Caki2 (cell line): ENCODE measurements at places on chromosomes 7 and 10.

- DNase-seq, result no peak
These were observed 46.1 kb upstream of the ZMIZ1 start for GRCh38 chr10:79022565-79023230.

GRCh38 chr7:12764458-12764891, 77.0 kb downstream of the ARL4A start:
- DNase-seq, result no peak

GRCh38 chr7:81445462-81445861, 324.4 kb downstream of the HGF start:
- DNase-seq, result no peak

DNA sequence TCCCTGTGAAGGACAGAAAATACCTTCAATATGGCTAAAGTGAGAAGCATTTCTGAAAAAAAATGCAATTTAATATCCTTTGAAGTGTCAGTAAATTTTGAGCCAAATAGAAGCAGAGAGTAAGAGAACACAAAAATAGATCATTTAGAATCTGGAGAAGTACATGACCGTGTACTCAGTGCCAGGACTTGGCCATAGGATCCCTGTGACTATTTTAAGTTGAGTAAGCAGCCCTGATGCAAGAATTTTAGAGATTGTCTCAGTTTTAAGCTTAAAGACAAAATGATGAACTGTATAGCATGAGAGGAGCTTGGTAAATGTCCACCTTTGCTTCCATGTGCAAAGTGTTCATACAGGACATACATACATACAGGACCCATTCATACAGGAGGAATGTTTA, 2.5 kb downstream of the PTER start:
- DNase-seq, result no peak

- no peak for DNase-seq
These were observed 139.6 kb downstream of the TFPI2 start for GRCh38 chr7:93750986-93751385.

- DNase-seq, result no peak
These were observed 11.6 kb downstream of the EN2 start for GRCh38 chr7:155469311-155470185.

- DNase-seq, result no peak
These were observed 26.3 kb downstream of the IGF2BP3 start for GRCh38 chr7:23443974-23444373.

DNA sequence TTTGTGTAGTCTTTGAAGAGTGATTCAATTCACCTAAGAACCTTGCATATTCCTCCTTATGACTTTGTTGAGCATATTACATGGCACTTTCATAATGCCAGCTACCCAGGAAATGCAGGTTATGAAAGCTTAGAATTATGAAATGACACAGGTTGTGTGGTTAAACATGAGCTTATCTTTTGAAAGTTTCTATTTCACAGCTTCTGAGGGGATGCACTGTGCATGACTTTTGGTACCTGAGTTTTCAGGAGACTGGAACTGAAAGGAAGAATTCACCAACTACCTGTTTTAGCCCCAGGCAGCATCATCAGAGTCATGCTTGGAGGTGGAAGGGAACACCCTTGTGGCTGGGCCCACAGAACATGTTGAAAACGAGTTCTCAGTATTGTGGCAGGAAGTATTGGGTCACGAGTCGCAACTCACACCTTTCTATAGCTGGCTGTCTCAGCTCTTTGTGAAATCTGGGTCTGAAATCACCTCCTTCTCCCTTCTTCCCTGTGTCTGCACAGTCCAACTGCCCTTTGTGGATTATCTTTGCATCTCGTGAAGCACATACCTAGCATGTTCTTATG, 228.2 kb downstream of the PTEN start:
- DNase-seq, result no peak

DNA sequence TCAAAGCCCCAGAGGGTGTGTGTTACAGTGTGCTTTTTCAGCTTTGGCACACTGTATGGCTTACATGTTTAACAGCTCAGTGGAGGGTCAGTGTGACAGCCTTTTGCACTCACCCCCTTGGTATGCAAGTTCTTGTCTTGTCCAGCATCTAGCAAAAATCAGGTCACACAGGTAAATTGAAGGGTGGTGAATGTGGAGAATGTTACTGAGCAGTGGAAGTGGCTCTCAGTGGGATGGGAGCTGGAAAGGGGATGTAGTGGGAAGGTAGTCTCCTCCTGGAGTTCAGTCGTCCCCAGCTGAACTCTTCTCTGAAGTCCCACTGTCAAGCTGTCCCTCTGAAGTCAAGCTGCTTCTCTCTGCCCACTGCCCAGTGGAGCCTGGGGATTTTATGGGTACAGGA, 21.0 kb upstream of the C10orf90 start:
- no peak for DNase-seq

DNA sequence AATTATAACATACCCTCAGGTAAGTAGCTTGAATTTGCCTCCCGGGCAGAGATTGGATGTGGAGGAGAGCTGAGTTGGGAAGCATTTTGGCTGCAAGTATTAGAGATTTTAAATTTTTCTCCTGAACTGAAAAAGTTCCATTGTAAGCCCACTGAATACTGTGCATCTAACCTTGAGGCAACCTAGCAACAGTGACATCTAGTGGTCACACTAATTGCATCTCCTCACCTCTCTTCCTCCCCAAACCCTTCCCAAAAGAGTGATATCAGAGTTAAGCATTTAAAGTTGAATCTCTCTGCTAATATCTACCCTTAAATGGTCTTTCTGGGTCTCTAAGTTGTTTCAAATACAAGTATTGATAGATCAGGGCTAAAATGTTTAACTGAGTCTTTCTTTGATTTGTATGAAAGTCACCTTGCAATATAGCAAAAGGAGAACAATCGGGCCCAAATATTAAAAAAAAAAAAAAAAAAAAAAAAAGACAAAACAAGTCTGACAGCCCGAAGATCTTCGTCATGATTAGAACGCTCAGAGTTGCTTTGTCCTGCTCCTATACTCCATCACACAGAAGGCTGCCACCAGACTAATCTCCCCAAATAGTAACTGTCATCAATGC, 40.4 kb upstream of the DLX5 start:
- peak; percentile 28 for DNase-seq

DNA sequence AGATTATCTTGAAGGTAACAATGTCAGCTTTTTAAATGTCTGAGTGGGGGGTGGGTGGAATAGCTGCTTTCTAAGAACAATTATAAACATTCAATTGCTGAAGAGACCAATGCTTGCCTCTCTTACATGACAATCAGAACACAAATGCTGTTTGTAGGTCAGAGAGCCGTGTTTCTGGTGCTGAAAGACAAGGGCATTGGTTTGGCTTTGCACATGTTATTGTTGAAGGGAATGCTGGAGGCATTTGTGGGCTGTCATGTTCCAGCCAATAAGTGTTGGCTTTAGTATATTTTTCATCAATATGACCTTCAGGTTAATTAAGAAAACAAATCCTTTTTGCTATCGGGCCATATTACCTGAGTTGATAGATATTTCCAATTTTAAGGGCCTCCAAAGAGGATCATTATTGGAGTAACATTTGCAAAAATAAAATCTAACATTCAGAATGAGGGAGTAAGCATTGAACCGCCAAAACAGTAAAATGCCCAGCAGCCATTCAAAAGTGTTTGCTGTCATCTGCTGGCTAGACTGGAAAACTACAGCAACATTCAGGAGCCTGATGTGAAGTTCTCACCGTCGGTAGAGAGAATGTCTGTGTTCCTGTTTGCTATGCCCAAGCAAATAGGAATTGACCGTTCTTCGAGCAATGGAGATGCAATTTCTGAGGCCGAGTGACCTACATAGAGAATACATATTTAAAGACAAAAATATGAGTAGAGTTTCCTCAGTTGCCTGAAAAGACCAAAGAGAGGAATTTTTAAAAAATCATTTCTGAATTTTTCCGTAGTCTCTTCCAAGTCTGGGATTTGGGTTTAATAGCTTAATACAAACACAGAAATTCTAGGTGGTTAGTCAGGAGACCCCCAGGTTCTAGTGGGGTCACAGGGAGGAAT, 118.9 kb downstream of the APBB1IP start:
- DNase-seq, result peak; percentile 53

DNA sequence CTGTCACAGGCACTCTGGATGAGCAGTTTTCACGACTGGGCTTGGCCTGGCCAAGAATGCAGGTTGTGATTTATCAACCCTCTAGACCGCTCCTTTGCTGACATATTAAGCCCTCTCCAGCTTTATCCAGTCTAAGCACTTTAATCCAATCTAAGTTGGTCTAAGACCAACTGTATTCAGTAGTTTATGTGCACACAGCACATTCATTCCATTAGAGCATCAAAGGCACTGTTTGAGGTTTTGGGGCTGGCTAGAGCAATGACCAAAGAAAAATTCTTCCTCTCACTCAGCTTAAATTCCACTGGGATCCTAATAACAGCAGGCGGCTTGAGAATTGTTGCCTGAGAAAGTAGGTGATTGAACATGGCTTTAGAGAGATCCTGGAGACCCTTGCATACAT, 176.0 kb upstream of the INSYN2A start:
- no peak for DNase-seq

DNA sequence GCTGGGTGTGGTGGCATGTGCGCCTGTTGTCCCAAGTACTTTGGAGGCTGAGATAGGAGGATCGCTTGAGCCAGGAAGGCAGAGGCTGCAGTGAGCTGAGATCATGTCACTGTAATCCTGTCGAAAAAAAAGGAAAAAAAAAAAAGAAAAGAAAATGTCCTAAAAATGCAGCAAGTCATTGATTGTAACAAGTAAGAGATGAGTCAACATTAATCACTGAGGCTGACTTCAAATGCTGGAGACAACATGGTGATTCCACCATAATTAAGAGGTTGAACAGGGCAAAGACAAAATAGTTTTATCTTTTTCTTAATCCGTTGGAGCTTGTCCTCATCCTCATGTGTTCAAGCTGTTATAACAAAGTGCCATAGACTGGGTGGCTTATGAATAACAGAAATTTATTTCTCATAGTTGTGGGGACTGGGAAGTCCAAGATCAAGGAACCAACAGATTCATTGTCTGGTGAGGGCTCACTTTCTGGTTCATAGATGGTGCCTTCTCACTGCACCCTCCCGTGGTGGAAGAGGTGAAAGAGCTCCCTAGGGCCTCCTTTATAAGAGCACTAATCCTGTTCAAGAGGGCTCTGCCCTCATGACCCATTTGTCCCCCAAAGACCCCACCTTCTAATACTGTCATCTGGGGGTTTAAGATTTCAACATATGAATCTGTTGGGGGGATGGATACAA, 60.3 kb downstream of the TBXAS1 start:
- DNase-seq, result peak; percentile 41

DNA sequence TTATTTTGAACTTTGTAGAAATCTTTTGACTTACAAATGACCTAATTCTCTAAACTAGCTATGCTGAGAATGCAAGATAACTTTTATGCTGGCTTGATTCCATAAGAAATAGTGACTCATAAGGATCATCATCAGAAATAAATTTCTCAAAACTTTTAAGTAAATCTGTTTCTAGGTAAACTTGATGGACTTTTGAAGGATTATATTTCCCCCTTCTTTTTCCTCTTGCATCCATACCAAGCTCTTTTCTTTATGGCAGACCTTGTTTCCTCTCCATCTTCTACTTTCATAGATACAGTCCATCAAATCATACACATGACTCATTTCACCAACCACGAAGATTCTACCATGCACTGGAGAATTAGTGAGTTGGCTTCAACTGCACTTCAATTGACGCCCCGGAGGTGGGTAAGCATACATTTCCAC, 336.3 kb downstream of the KCNMA1 start:
- DNase-seq, result peak; percentile 44

DNA sequence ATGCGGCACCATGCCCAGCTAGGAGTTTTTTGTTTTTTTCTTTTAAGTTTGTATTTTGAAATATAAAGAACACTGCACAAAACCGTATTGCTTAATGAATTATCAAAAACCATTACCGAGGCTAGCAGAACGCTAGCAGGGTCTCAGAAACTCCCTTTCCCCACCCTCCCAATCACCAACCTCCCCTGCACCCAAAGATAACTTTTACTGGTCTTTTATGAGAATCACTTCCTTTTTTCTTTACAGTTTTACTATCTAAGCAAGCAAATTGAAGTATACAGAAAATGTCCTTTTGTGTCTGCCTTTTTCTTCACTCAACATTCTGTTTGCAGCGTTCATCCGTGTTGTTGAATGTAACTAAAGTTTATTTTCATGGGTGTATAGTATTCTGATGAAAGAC, 13.4 kb downstream of the HIP1 start:
- DNase-seq, result no peak

- DNase-seq, result no peak
These were observed 19.2 kb downstream of the CRPPA start for GRCh38 chr7:16402091-16402490.

GRCh38 chr10:79222186-79222585, 125.1 kb upstream of the PPIF start:
- no peak for DNase-seq

GRCh38 chr10:117240621-117241529, at the start of gene SLC18A2:
Gene SLC18A2, plus strand, starts transcription at chr10:117241114. Its CDS starts 580 bp downstream, at chr10:117241694.
- DNase-seq, result no peak

DNA sequence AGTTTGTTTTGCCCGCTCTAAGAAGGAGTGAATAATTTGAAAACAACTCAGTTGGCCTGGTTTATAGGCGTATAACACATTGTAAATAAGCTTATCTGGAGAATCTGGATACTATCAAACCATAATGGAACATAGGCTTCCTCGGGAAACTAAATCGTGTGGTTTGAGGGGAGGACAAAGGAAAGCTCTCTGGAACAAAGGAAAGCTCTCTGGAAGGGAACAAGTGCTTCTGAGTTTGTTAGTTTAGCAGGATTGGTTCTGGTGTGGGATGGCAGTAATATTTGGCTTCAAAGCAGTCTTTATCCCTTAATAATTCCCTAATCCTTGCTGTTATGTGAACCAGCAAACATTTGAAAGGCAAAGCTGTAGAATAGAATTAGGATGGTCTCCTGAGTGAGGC, 15.0 kb upstream of the SLK start:
- no peak for DNase-seq

GRCh38 chr7:149562602-149563001, 65.0 kb upstream of the ZNF746 start:
- no peak for DNase-seq

DNA sequence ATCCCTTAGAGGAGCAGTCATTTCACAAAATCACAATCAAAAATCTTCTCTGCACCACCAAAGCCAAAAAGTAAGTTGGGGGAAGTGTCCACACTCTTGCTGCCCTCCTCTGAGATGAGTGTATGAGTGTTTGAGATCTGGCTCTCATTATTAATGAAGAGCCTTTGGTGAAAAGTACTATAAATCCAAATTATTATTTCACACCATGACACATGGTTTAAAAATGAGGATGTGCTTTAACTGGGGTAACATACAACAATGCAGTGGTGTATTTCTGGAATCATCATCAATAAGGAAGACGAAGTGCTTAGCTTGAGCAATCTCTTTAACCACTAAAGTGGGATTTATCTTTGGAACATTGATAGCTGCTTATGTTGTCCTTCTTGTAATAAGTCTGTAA, 114.2 kb upstream of the ADAM12 start:
- no peak for DNase-seq

DNA sequence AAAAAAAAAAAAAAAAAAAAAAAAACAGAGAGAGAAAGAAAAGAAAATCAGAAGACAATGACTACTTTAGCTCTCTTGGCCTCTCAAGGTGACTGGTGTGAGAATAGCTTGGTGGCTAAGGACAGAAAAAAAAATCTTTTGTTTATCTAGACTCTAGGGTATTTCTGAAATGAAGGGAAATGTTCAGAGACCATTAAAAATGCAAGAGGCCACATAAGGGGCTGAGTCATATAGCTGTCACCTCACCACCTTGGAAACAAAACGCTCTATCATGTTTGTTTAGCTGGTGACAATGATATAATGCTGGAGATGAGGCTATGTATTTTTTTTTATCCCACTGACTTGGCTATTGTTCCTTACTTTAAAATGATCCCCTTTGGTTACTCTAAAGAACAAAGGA, 287.0 kb upstream of the CDC14C start:
- DNase-seq, result peak; percentile 94
